ENCODE measurements at places on chromosomes 12 and 14.

- DNase-seq = no peak
Measured at GRCh38 chr12:119838826-119839600, 38.1 kb downstream of the CIT start.

GRCh38 chr14:52348279-52348678, 34.2 kb downstream of the PTGER2 start:
- DNase-seq = no peak

- no peak for DNase-seq
Measured at GRCh38 chr14:36805131-36805559, 143.5 kb downstream of the PAX9 start.

GRCh38 chr12:14171106-14171505, 189.7 kb upstream of the GRIN2B start:
- no peak for DNase-seq

DNA sequence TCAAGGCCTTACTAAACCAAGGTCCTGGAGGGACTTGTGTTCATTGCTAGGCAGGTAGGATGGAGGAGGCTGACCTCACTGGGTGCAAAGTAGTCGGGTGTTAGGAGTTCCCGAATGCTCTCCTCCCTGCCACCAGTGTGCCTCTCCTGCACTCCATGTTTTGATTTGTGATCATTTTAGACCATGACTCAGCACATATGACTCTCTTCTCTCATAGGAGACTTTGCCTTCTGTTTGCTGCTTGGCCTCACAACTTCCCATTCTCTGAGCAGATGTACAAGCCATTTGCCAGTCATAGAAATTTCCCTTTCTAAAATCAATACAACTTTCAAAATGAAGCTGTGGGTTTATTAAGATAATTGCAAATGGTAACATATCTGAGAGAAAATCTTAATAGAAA, 46.6 kb upstream of the LRIG3 start:
- DNase-seq = no peak

- DNase-seq = no peak
Measured at GRCh38 chr14:57413849-57414248, 23.5 kb downstream of the NAA30 start.

DNA sequence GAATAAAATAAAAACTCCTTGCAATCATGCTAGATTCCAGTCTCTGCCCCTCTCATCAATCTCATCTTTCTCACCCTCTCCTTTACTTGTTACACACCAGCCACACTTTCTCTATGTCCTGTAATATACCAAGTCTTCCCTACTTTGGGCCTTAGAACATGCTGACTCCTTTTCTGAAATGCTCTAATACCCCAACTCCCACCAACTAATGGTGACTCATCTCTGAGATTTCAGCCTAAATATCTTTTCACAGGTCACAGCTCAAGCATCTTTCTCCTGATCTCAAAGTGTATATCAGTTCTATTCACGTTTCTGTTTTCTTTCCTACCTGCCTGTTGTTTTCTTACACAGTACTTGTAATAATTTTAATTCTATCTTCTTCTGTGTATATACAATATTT, 378.9 kb upstream of the PRICKLE1 start:
- DNase-seq = no peak
